NCI-H2107 (cell line): ENCODE measurements at places on chromosomes 5 and 9.

DNA sequence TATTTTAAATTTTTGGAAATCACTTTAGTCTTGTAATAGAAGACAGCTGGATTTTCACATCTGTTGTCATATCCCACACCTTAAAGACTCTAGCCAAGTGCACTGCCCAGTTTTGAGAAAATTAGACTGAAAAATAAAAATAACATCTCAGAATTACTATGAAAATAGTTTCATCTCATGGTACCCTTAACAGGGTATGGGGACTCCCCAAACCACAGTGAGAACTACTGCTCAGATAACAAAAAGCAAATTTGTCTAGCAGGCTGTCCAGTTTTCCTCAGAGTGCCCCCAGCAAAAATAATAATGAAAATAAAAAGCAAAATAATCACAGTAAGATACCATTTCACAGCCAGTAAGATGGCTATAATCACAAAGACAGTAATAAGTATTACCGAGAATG lies 6.5 kb downstream of the UBQLN1 start:
- no peak for DNase-seq

DNA sequence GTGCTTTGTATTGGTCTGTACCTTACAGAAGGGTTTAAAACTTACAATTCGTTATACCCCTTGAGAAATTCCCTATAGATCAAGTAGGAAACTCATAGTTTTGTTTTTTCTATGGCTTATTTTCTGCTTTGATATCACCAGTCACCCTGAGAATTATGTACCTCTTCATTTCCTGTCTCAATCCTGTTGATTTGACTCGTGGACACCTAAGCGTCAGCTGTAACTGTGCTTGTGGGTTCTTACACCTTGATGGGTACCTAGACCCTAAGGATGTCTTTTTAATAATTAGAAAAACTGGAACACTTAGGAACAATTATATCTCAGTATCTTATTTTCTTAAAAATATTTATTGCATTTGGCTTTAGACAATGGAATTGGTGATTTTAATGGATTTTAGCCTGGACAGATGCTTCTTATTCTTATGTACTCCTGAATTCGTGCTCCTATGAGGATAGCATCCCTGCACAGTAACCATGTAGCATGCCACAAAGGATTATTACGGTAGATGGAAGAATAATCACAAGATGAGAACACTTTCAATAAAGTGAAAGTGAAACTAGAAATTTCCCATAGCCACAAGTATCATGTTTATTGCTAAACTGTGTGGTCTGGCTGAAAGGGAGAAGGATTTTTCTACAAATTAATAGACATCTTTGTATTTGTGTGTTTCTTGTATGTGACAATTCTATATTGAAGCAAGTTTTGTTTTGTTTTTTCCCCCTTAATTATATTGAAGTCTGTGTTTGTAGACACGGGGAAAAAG lies 1920.3 kb upstream of the WWC1 start:
- no peak for DNase-seq

GRCh38 chr5:135462304-135462703 lies 10.2 kb upstream of the TIFAB start:
- DNase-seq, result peak; percentile 44

GRCh38 chr5:166354332-166354731 lies 1937.1 kb upstream of the WWC1 start:
- DNase-seq, result no peak

GRCh38 chr5:31939151-31939550 lies 235.0 kb downstream of the GOLPH3 start:
- no peak for DNase-seq

DNA sequence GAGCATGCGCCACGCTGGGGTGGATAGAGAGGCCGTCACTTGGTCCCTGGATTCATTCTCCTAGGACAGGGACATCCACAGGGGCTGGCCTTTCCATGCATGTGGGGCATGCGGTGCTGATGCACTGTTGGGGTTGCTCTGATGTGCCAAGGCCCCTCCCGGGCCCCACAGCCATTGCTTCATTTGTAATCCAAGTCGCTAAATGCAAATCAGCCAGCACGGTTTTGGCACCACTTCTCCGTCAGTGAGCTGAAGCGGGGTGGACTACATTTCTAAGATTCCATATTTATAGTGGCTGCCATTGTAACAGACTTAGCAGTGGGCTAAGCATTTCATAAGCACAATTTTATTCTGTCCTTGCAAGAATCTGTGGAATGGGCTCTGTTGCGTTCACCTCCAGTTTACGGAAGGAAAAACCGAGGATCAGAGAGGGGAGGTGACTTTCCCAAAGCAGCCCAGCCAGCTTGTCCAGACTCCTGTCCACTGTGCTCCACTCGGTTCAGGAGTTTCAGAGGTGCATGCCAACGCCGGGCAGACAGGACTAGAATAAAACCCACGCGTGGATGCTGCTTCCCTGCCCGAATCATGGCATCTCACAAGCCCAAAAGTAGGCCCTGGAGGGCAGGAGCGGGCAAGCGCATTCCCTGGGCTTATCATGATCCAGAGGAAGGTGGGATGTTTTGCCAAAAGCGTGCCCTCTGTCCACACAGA lies 102.6 kb upstream of the COL5A1 start:
- no peak for DNase-seq
